ENCODE measurements at places on chromosomes 2 and 18. TPM values are rescaled to one million over a fixed set of nuclear protein-coding genes. Genes with fewer than 3 reads are reported as not detected.

Gene ANO7
- total RNA-seq = 0.53 TPM

Gene GAL3ST2
- total RNA-seq = 0.58 TPM

Gene SERPINB11
- not detected for total RNA-seq

Gene ADRA2B
- not detected for total RNA-seq

GRCh38 chr2:9809064-9809356 is 34.3 kb upstream of the TAF1B start:
- no peak for DNase-seq

- DNase-seq = no peak
Observed at GRCh38 chr2:239425631-239426030, 24.8 kb upstream of the HDAC4 start.

DNA sequence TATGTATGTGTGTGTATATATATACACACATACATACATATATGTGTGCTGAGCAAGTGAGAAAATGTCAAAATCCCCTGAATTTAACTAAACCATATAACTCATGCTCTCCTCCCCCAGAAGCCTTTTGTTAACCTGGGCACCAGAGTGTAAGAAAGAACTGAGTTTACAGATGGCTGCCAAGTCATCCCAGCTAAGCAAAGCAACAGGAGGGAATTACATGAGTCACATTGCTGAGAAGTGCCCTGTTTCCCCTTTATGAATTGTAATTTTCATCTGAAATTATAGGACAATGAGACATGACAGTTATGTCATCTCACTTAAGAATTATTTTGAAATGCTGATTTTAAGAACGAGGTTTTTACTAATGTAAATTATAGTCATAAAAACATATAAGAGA is 29.9 kb downstream of the SCN7A start:
- DNase-seq = no peak

GRCh38 chr2:112251271-112251670 is 3.6 kb downstream of the ZC3H8 start:
- DNase-seq = no peak
